ENCODE measurements at places on chromosomes 5 and 9.

GRCh38 chr9:17864951-17865350, 286.1 kb downstream of the SH3GL2 start:
- DNase-seq, result no peak

DNA sequence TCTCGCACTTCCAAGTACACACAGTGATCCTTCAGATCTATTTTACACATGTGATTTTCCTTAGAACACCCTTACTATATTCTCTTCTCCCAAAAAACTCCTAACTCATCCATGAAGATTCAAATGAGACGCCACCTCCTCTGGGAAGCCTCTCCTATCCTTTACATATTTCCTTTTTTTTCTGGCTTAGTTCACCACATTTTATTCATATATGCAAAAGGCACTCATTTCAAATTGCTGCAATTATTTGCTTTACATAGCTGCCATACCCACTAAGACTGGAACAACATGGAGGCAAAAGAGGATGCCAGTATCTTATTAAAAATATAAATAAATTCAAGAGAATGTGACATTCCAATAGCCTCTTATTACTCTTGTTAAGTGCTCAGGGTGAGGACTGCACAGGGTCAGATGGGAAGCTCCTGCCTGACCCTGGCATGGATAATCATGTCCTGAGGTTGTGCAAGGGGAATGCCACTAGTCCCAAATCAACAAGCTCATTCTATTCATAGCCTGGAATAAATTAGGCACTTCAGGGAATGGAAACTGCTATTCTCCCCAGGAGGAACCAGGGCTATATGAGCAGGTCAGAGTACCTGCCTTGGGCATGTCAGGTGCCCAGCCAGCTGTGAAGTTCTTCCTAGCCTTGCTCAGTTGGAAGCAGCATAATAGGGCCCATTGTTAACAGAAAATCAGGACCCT, 262.9 kb downstream of the FBXL17 start:
- no peak for DNase-seq

GRCh38 chr5:106610041-106610440, 1060.7 kb downstream of the EFNA5 start:
- DNase-seq, result no peak

DNA sequence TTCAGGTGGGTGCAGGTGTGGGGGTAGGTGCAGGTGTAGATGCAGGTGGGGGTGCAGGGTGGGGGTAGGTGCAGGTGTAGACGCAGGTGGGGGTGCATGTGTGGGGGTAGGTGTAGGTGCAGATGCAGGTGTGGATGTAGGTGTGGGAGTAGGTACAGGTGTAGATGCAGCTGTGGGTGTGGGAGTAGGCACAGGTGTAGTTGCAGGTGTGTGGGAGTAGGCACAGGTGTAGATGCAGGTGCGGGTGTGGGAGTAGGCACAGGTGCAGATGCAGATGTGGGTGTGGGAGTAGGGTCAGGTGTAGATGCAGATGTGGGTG, 94.6 kb downstream of the PHF2 start:
- no peak for DNase-seq

DNA sequence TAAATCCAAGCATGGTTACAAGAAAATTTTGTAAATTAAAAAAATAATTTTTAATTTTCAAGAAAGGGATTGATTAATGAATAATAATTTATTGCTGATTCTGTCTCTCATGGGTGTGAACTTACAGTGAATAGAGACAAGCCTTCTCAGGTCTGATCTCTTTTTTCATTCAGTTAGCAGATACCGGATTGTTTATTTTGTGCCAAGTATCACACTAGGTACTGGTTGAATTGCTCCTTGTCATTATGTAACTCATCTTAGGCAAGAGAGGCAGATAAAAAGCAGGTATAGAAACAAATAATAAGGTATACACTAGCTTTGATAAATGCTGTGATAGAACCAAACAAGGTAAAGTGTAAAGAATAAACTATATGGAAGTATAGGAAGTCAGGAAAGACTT, 283.3 kb downstream of the PJA2 start:
- no peak for DNase-seq

- no peak for DNase-seq
These were observed 1.6 kb downstream of the ANKS6 start for GRCh38 chr9:98794802-98795201.

DNA sequence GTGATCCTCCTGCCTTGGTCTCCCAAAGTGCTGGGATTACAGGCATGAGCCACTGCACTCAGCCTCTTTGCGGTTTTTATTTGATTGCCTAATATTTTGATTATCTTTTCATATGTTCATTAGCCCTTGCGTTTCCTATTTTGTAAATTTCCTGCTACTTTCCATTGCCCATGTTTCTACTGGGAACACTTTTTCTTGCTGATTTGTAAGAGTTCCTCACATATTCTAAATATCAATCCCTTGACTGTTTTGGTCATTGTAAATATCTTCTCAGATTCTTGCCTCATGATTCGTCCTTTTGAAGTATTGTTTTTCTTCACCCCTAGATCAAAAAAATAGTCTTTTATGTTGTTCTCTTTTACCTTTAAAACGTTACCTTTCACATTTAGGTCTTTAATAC, 37.9 kb upstream of the TTC1 start:
- DNase-seq, result no peak

GRCh38 chr9:112076814-112077213, 98.3 kb downstream of the SUSD1 start:
- DNase-seq, result no peak

DNA sequence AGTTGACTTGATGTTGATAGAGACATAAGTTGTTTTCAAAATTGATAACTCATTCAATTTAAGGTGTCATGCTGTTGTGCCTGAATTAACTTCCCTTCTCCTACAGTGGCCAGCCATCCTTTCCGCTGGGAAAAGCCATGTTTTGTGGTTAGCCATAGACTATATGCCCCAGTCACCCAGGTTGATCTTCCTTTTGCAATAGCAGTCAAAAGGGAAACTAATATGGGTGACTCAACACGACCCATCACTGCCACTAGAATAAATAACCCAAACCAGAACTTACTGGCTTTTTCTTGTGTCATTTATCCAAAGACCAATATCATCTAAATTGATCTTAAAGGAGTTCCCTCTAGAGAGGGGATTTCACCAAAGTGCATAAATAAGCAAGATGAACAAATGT, 87.4 kb downstream of the PTCD2 start:
- no peak for DNase-seq
